ENCODE measurements at places on chromosomes 4 and X.

- DNase-seq: no peak
Observed at GRCh38 chr4:3766785-3767569, 792 bp downstream of the ADRA2C start.

DNA sequence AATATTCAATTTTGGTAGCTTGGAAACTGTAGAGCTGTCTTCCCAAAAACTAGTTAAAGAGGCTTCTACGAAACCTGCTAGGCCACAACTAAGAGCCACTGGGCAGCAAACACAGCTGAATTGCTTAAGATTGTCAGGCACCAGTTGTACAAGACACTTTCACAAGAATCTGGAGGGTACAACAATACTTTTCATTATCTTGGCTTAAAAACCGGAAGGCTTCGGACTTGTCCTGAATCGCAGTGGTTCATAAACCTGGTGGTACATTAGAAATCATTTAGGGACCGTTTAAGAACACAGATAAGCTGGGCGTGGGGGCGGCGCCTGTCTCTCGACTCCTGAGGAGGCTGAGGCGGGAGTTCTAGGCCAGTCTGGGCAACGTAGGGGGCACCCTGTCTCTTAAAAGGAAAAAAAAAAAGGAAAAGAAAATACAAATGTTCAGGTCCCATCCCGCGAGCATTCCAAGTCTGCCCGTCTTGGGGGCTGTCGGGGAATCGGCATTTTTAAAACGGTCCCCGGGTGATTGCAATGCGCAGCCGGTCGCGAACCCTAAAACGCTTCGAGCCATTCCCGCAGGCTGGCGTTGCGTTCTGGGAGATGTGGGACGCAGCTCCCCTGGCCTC lies 763 bp downstream of the PYURF start:
- DNase-seq: peak; percentile 28

DNA sequence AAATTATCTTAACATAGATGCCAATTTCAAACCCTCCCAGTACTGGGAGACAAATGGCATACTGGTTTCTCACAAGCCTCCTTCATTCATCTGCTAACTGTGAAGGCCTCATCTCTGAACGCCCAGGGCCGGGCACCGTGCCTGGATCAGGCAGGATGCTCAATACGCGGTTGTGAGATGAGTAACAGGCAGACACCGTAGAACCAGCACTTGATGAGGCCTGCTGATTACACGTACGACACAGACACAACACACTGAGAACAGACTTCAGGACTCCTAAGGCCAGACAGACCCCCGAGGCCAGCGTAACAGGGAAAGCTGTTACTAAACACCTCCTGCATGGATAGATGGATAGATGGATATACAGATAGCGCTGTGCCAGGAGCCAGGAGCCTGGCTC lies 154.6 kb downstream of the AFAP1 start:
- no peak for DNase-seq

DNA sequence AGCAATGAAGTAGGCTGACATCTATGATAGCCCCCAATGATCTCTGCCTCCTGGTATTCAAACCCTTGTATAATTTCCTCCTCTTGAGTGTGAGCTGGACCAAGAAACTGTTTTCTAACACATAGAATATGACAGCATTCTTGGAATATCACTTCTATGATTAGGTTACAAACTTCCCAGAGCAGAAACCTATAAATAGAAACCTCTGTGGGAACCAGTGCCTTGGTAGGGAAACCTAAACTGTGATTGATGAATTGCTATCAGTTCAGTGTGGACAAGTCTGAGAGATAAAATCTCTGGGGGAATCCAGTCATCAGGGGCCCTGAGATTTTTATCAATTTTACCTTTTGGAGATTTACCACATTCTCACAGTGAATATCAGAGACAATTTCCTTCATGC lies 756.5 kb upstream of the AGA start:
- DNase-seq: no peak

GRCh38 chrX:20230406-20230805 lies 36.3 kb downstream of the RPS6KA3 start:
- DNase-seq: no peak

GRCh38 chrX:4690521-4690920 lies 977.1 kb upstream of the PRKX start:
- no peak for DNase-seq

- no peak for DNase-seq
Observed at GRCh38 chr4:177479063-177479462, 36.8 kb upstream of the AGA start.
